ENCODE measurements at places on chromosomes 7 and 10. TPM values are rescaled to one million over a fixed set of nuclear protein-coding genes. Genes with fewer than 3 reads are reported as not detected.

The YAE1 gene
- 15.2 TPM for total RNA-seq

The FAM180A gene
- total RNA-seq: 0.27 TPM

DNA sequence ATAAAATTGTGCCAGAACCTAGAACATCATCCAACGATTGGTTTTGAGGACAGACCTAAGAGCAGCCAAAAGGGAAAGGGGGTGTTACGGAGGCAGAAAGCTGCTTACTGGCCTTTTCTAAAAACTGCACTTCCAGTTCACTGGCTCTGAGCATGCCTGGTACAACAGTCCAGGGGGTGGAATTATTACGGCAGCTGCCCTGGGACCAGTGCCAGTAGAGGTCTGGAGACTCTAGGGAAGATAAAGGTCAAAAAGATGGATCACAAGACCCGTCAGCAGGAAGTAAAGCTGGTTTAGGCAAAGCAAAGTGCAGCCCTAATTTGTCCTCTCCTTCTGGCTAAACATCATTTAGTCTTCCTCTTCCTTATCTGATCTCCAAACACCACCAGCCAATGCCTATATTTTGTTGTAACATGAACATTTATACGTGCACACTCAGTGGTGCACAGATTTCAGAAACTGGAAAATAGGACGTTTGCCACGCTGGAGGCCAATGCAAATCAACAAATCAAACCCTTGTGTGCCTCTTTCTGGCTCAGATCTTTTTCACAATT lies 216.4 kb upstream of the DPP6 start:
- H3K27ac ChIP-seq: no peak overlapping the region
- no peak overlapping the region for H3K4me3 ChIP-seq
- DNase-seq: no peak
- no peaks in the 10 kb centered on the region for H3K4me1 ChIP-seq

GRCh38 chr10:97179731-97180362 lies 5.9 kb downstream of the SLIT1 start:
- H3K27me3 ChIP-seq: peaks cover 40% of the 10 kb centered on the region
- DNase-seq: no peak

GRCh38 chr10:68517188-68517587 lies 10.1 kb downstream of the SLC25A16 start:
- no peak overlapping the region for H3K4me3 ChIP-seq
- H3K4me1 ChIP-seq: no peaks in the 10 kb centered on the region
- no peak overlapping the region for H3K27ac ChIP-seq
- no peaks in the 10 kb centered on the region for H3K27me3 ChIP-seq
- no peak for DNase-seq

- H3K4me1 ChIP-seq: peaks cover 6% of the 10 kb centered on the region
- H3K4me3 ChIP-seq: no peak overlapping the region
- no peak for DNase-seq
- no peaks in the 10 kb centered on the region for H3K36me3 ChIP-seq
- H3K27ac ChIP-seq: no peak overlapping the region
These were observed 6.3 kb downstream of the KIAA1217 start for GRCh38 chr10:24215196-24215595.

- no peaks in the 10 kb centered on the region for H3K27me3 ChIP-seq
- DNase-seq: no peak
- peaks cover 22% of the 10 kb centered on the region for H3K4me1 ChIP-seq
- H3K36me3 ChIP-seq: peaks cover 4% of the 10 kb centered on the region
These were observed 2.5 kb downstream of the TNRC18 start for GRCh38 chr7:5420881-5421713.

DNA sequence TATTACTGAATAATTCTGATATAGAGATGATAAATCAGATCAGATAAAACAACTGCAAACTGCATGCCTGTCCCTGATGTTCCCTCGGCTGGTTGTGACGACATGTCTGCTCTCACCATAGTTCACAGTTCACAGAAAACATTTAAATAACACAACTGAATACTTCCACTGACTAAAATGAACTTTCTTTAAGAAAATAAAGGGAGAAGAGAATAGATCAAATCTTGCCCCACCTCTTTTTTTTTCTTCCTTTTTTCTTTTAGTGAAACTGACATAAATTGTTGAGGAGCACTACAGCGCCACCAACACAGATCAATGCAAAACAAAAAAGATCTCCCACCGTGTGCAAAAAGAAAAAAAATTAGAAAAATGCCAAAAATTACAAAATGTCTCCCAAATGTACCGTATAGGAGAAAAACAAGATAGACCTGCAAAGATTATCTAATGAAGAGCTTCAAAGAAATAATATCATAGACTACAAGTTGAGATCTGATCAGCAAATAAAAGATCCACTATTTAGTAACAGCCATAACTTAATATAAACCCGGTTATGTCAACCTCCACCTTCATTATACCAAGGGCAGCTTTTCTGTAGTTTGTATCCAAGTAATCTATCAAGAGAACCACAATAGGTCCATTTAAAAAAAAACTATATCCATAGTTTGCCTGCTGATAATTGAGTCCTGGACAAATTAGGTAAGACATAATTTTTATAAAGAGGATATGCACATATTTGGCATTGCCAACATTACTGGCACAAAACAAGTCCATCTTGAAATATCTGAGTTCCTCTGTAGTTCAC lies 30.7 kb upstream of the EPC1 start:
- H3K27me3 ChIP-seq: no peaks in the 10 kb centered on the region
- H3K4me3 ChIP-seq: no peak overlapping the region
- no peak overlapping the region for H3K27ac ChIP-seq
- H3K4me1 ChIP-seq: peaks cover 26% of the 10 kb centered on the region
- no peak for DNase-seq

DNA sequence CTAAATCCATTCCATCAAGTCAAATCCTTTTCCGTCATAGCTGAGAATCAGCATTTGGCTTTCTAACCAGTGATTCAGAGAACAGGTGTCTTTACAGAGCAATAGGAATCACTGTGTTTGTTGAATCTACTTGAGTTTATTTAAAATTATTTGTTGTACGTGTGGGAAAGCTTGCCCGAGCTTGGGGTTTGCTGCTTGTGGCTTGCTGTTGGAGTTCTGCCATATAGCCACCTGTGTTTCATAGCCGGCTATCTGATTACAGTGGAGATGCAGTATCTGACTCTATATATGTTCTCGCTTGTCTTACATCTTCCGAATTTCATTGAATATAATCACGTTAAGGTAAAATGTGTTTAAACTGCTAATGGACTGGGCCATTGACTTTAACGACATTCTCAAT lies 274.3 kb upstream of the MKI67 start:
- H3K27ac ChIP-seq: no peak overlapping the region
- no peaks in the 10 kb centered on the region for H3K4me1 ChIP-seq
- DNase-seq: no peak
- no peak overlapping the region for H3K4me3 ChIP-seq
- H3K27me3 ChIP-seq: no peaks in the 10 kb centered on the region

DNA sequence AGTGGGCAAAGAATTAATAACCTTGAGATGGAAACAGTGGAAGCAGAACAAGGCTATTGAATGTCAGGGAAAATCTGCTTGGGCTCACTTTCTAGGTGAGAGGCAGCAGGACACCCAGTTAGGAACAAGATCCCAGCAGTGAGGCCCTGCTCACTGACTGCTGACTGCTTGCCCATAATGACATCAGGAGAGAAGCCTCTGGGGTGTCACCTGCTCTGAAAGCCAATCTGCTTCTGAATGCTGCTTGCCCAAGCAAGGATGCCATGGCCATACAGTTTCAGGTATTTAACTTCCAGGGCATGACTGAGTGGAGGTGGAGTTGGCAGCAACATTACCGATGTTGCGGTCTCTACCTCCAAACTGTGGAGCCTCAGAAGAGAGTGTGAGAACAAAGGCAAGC lies 11.7 kb upstream of the WAPL start:
- no peak overlapping the region for H3K27ac ChIP-seq
- no peak for DNase-seq
- H3K36me3 ChIP-seq: no peaks in the 10 kb centered on the region
- H3K4me3 ChIP-seq: no peak overlapping the region
- no peaks in the 10 kb centered on the region for H3K4me1 ChIP-seq

DNA sequence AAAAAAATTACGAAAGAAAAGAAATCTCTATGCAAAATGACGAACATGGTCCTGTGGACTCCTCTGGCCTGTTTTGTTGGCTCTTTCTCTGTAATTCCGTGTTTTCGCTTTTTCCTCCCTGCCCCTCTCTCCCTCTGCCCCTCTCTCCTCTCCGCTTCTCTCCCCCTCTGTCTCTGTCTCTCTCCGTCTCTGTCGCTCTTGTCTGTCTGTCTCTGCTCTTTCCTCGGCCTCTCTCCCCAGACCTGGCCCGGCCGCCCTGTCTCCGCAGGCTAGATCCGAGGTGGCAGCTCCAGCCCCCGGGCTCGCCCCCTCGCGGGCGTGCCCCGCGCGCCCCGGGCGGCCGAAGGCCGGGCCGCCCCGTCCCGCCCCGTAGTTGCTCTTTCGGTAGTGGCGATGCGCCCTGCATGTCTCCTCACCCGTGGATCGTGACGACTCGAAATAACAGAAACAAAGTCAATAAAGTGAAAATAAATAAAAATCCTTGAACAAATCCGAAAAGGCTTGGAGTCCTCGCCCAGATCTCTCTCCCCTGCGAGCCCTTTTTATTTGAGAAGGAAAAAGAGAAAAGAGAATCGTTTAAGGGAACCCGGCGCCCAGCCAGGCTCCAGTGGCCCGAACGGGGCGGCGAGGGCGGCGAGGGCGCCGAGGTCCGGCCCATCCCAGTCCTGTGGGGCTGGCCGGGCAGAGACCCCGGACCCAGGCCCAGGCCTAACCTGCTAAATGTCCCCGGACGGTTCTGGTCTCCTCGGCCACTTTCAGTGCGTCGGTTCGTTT lies 83.5 kb upstream of the SLF2 start:
- H3K27ac ChIP-seq: no peak overlapping the region
- no peak for DNase-seq
- H3K4me3 ChIP-seq: peak overlapping the region; percentile 53
- peaks cover 4% of the 10 kb centered on the region for H3K36me3 ChIP-seq

GRCh38 chr7:55970561-55970960 lies 6.2 kb downstream of the NIPSNAP2 start:
- no peak overlapping the region for H3K4me3 ChIP-seq
- no peak for DNase-seq
- H3K4me1 ChIP-seq: peaks cover 31% of the 10 kb centered on the region
- H3K27me3 ChIP-seq: no peaks in the 10 kb centered on the region

Data from chondrocyte (in vitro differentiated cells).